ENCODE measurements at places on chromosomes 3 and 15. TPM values are rescaled to one million over a fixed set of nuclear protein-coding genes. Genes with fewer than 3 reads are reported as not detected.

DNA sequence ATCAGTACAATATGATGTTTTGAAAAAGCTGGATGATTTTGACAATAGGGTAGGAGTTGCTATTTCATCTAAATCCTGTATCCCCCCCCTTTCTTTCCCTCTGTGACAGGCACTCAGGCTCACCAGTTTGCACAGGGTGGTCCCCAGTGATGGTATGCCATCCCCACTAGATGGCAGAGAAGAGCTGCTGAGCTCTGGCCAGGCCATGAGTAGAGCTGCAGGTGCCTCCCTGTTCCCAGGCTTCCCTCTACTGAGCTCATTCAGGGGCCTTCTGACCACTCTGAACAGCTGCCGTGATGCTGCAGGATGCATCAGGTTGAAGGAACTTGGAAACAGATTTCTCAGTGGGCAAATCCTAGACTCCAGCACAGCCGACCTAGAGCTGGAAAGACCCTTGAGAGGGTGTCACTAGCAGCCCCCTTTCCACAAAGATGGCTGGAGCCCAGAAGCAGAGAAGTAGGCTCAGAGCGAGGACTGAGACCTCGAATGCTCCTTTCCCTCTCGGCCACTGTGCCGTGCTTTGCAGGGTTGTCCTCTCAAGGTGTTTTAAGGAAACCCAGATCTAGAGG, 45.1 kb downstream of the EFCAB12 start:
- DNase-seq: peak; percentile 67

Gene TLR9
- total RNA-seq: not detected

DNA sequence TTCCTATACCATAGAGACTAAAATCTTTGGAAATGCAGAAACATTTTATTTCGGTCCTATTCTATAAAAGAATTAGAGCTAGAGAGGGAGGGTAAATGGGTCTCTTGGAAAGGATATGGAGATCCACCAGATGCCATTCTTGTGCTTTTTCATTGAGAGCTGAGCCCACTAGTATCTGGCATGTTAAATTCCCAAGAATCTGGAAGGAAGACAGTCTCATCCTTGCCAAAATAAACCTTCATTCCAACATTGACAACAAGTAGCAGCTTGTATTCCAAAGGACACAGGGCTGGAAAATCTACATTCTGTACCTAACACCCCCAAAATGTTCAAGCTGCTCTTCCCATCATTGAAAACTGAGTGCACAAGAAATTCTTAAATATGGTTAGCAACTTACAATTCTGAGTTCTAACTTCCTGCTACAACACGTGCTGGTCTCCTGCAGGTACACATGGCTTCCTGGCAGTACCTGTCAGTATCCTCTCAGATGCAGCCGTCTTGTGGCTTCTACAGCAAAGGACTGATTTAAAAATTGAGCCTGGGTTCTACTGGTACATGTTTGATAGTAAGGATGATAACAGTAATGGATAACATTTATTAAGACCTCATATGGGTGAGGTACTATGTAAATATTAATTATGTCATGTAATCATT, 348.1 kb downstream of the SV2B start:
- DNase-seq: no peak

DNA sequence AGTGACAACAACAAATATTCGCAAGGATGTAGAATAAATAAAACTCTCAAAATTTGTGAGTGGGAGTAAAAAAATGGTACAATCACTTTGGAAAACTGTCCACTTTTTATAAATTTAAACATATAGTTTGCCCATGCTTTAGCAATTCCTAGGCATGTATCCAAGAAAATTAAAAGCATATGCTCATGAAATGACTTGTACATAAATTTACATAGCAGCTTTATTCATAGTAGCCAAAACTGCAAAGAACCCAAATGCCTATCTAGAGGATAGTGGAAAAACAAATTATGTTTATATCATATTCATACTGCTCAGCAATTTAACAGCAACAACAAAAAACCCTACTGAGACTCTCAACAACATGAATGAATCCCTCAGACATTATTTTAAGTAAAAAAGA, 363.6 kb upstream of the CCDC54 start:
- no peak for DNase-seq

Gene ANKUB1
- not detected for total RNA-seq

DNA sequence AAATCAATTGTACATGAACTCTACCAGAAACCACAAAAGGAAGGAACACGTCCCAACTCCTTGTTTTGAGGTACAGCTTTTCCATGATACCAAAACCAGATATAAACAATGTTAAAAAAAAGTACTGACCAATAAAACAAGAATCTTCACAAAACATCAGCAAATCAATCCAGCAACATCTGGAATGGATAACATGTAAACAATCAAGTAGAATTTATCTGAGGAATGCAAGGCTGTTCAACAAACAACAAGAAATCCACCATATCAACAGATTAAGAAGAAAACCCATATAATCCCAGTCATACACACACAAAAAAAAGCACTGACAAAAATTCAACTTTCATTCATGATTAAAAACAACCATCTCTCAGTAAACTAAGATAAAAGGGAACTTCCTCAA, 26.7 kb downstream of the TJP1 start:
- DNase-seq: no peak

Gene KY
- not detected for total RNA-seq

DNA sequence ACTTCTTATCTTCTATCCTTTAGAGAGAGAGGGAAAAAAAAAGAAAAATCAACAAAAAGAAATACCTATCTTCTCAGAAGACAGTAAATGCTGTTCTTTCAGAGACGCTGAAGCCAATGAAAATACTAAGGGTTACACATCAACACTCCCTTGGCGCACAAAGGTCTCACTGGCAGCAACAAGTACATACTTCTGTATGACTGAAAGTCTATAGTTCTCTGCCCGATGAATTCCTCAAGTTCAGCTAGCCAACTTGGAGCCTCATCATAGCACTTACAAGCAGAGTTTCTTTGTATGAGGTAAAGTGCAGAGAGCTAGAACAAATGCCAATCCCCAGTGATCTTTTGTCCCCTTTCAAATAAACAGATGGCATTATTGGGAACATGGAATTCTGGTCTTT, 62.7 kb downstream of the CPNE4 start:
- peak; percentile 78 for DNase-seq

DNA sequence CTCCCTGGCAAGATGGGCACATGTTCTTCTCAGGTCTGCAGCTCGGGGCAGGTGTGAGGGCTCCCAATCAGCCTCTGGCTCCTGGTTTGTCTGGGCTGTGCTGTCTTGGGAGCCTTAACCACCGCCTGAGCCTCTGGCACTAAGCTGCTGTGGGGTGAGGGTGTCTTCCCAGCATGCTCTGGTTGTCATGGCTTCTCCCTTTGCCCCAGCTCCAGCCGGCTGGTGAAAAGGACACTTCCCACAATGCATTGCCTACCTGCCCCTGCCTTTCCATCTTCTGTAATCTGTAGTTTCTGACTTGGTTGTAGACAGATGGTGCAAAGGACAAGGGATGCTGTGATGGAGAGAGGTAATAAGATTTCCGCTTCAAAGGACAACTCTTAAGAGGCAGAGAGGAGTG, 295.3 kb downstream of the TLE3 start:
- DNase-seq: no peak

- no peak for DNase-seq
These were observed 26.7 kb downstream of the SMAD3 start for GRCh38 chr15:67091980-67092677.

GRCh38 chr3:113684271-113684819, 12.1 kb downstream of the USF3 start:
- DNase-seq: no peak

- DNase-seq: no peak
These were observed 115.7 kb upstream of the LINGO1 start for GRCh38 chr15:77748078-77749064.

DNA sequence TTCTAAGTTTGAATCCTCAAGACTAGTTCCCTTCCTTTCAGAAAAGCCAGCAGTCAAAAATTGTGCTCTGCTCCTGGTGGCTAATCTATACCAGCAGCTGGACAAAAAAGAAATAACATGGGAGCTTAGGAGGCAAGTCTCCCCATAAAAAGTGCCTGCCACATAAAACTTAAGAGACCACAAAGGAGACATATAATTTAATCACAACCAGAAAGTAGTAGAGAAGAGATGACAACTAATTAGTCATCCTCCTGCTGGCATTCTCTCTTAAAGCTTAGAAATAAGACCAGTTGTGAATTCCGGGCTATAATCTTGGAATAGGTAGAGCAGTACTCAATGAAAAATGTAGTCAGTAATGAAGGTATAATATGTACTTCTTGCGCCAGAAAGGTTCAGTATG, 20.2 kb upstream of the IMPG2 start:
- no peak for DNase-seq

Gene SLC6A1
- total RNA-seq: not detected

DNA sequence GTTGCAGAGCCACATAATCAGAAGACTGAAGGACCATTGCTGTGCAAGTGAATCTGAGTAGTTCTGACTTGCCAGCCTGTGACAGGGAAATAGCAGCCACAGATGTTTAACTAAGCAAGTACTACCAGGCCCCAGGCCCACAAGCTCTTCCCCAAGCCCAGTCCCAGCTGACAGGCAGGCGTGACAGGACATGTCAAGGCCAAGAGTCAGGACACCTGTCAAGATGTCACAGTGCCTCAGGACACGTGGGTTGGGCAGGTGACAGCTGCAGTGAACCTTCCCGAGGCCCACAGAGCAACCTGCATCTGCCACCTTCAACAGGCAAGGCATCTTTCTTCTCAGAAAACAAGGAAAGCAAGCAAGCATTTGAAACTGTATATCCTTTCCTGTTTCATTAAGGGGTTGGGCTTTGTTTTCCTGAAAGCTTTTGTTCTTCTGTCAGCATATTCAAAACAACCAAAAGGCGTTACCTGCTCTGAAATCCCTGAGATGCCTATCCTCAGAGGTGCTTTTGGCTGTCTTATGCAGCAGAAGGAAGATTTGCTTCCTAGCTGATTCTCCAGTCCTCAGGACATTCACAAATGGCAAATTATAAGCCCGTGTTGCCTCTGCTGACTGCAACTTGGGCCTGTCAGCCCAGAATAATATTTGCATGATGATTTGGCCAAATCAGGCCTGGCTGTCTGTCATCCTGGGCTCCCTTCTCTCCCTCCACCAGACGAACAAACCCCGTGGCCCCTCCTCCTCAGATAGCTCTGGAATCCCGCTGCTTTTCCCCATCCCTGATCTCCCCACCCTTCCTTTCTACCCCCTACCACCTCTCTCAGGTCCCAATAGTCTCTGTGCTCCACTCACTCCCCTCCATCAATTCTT, 171.8 kb upstream of the WNT5A start:
- DNase-seq: no peak

Gene ZNF774
- 0.07 TPM for total RNA-seq

GRCh38 chr15:61530769-61531168, 301.7 kb upstream of the RORA start:
- DNase-seq: no peak

Gene ALPK3
- 1.1 TPM for total RNA-seq

Gene CYP11A1
- 0.30 TPM for total RNA-seq

DNA sequence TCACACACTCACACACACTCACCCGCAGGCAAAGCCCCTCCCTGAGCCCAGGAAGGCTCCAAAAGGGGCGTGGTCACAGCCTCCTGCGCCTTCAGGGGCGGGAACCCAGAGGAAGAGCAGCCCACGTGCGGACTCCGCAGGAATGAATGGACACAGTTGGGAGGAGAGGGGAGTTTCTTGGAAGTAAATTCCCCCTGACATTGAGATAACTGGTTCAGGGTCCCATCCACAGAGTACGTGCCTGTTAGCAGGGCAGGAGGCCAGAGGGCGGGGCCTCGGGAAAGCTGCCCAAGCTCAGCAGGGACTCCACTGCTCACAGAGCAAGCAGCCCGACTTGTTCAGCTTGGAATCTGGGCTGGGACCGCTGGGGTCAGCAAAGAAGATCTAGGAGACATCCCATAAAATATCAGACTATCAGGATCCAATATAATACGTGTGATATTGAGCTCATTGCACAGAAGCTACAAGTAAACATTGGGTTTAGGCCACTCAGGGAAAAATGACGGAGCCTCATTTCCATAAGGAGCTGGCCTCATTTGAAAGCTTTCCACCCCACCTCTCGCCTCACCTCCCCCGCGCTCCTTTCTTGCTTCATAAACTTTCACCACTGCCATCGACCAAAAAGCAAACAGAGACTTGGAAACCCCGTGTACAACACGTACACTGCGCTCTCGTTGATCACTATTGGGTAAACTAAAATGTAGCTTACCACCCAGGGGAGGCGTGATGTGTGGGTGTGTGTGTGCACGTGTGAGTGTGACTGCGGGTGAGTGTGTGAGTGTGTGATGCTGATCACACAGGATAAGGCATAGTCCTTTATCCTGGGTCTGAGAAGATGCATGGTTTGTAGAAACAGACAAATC, 36.0 kb downstream of the TM2D3 start:
- DNase-seq: peak; percentile 87

GRCh38 chr3:17047162-17047561, 162.4 kb downstream of the PLCL2 start:
- DNase-seq: no peak

GRCh38 chr3:144369129-144369879, 397.7 kb downstream of the DIPK2A start:
- DNase-seq: no peak

GRCh38 chr3:179806177-179806576, 153.3 kb downstream of the USP13 start:
- DNase-seq: no peak

DNA sequence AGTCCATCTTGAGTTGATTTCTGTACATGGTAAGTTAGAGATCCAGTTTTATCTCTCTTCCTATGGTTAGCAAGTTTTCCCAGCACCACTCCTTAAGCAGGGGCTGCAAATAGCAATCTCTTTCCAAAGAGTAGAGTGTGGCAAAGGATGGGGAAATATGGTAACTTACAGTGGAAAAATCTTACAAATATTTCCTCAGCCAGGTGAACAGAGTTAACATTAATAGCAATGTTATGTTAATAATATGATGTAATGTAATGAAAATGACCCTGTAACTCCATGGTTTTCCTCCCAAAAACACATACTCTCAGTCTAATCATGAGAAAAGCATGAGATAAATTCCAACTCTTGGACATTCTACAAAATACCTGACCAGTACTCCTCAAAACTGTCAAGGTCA, 30.4 kb downstream of the FSIP1 start:
- no peak for DNase-seq

Gene FEZF2
- not detected for total RNA-seq

Gene PLCH1
- total RNA-seq: not detected

GRCh38 chr15:32941823-32942222, 224.0 kb downstream of the GREM1 start:
- DNase-seq: no peak

Gene ZNF662
- not detected for total RNA-seq

Gene NPAP1
- total RNA-seq: not detected

- peak; percentile 37 for DNase-seq
These were observed 63.7 kb downstream of the LRCH3 start for GRCh38 chr3:197854596-197855343.

Gene RPS17
- total RNA-seq: 4,857 TPM

Gene CKMT1A
- not detected for total RNA-seq

DNA sequence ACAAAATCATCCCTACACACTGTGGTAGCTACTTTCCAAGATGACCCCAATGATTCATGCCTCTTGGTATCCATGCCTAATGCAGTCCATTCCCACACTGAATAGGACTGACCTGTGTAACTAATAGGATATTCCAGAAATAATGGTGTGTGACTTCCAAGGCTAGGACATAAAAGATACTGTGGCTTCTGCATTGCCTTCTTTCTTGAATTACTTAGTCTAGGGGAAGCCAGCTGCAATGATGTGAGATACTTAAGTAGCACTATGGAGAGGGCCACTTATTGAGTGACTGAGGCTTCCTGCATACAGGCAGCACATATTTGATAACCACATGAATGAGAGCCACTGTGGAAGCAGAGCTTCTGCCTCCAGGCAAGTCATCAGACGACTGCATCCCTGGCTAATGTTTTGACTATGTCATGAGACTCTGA, 50.1 kb downstream of the NR1I2 start:
- DNase-seq: no peak

Measured in MG63 (cell line).